ENCODE measurements at places on chromosomes 2 and 18. TPM values are rescaled to one million over a fixed set of nuclear protein-coding genes. Genes with fewer than 3 reads are reported as not detected.

DNA sequence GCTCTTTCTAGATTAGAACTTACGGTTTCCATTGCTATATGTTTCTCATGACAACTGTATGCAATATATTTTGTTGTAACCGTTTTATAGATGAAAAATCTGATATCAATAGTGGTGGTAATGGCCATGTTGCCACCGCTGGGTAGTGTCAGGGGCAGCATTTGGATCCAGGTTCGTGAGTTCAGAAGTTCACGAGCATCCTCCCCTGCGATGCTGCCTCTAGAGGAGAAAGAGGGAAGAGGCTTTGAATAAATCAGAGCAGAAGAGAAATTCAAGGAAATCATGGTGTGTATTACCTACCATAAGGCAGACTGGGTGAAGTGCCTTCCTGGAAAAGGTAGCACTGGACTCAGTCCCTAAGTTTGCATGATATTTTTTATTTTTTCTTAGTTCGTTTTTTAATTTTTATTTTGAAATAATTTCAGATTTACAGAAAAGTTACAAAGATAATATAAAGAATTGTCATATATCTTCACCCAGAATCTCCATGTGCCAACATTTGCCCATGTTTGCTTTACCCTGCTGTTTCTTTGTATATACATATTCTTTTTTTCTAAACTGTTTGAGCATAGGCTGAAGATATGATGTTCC is 3.3 kb upstream of the ZBTB7C start:
- peak; percentile 53 for DNase-seq

GRCh38 chr2:157769856-157770255 is 106.3 kb downstream of the ACVR1 start:
- no peak for DNase-seq

Gene CAPN10
- total RNA-seq: 11.1 TPM

GRCh38 chr2:70549064-70549710 is 4.4 kb downstream of the TGFA start:
- no peak for DNase-seq

DNA sequence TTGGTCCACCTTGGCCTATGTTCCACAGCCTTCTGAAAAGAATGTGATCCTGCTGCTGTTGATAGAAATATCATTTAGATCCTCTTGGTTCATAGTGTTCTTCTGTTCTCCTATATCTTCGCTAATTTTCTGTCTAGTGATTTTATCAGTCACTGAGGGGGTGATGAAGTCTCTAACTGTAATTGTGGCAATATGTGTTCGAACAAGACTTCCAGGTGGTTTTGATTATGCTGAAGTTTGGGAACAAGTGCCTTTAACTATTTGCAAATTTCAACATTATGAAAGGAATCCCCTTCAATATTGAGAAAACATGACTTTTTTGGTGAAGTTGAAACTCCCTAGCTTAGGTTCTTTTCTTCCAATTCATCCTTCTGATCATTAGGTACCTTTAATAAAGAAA is 140.4 kb downstream of the MTX2 start:
- no peak for DNase-seq

GRCh38 chr2:222595581-222595980 is 60.3 kb downstream of the FARSB start:
- DNase-seq: no peak

GRCh38 chr2:10047616-10048500 is 4.5 kb downstream of the KLF11 start:
- no peak for DNase-seq

DNA sequence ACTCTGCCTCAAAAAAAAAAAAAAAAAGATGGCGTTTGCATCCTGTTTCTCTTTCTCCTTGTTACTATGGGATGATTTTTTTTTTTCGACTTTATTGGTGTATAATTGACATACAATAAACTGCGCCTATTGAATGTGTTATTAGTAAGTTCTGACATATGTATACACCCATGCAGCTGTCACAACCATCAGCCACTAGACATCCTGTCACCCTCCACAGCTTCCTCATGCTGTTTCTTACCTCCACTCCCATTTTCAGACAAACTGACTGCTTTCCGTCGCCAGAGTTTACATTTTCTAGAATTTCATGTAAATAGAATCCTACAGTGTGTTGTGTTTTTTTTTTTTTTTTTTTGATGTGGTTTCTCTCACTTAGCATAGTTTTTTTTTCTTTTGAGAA is 27.9 kb downstream of the RRM2 start:
- DNase-seq: no peak

GRCh38 chr2:33268246-33268831 is 208.1 kb upstream of the RASGRP3 start:
- no peak for DNase-seq

Gene VIL1
- not detected for total RNA-seq

DNA sequence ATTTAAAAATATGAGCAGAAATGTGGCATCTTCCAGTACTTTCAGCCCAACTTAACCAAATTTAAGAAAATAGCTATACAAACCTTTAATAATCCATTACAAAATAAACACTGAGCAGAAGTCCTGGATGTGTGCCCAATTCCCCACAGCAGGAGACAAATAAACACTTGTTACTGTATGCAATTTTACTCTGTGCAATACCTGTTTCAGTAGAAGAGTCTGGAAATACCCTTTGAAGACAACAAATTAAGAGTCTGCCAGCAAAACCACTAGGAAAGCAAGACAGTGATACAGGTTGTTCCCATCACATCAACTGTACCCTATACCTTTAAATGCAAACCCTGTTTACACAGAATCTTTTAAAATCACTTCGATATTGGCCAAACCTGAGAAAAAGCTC is 41.4 kb upstream of the RNU4ATAC start:
- DNase-seq: peak; percentile 62

GRCh38 chr2:172735582-172736423 is at the start of gene RAPGEF4:
Gene RAPGEF4, plus strand, starts transcription at chr2:172735845. Its CDS starts 139 bp downstream, at chr2:172735984.
- peak; percentile 5 for DNase-seq

- no peak for DNase-seq
Observed at GRCh38 chr2:159232456-159233170, 53.9 kb downstream of the WDSUB1 start.

GRCh38 chr18:45548614-45549013 is 66.7 kb upstream of the SLC14A2 start:
- no peak for DNase-seq

- no peak for DNase-seq
Observed at GRCh38 chr18:46374850-46375249, 270.7 kb downstream of the HAUS1 start.

DNA sequence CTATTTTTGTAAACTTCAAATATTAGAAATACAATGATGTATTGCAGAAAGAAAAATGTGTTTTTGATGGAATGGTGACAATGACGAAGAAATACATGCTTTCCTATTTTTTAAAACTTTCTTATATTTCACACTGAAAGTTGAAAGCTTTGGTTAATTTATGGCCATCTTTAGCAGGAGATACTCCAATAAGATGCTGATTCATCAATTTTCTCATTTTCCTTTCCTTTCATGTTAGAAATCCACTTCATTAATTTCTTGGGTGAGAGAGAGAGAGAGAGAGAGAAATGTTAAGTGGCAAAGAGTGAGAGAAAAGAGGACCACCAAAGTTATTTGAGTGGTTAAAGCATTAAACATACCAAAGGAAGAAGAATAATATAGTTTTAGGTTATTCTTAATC is 28.6 kb upstream of the MAP2 start:
- no peak for DNase-seq

Gene MAPK4
- total RNA-seq: not detected

- no peak for DNase-seq
Observed at GRCh38 chr2:9809064-9809356, 34.3 kb upstream of the TAF1B start.

- DNase-seq: no peak
Observed at GRCh38 chr2:240293557-240294461, 141.7 kb upstream of the GPC1 start.

Gene NPAS2
- total RNA-seq: 3.6 TPM

DNA sequence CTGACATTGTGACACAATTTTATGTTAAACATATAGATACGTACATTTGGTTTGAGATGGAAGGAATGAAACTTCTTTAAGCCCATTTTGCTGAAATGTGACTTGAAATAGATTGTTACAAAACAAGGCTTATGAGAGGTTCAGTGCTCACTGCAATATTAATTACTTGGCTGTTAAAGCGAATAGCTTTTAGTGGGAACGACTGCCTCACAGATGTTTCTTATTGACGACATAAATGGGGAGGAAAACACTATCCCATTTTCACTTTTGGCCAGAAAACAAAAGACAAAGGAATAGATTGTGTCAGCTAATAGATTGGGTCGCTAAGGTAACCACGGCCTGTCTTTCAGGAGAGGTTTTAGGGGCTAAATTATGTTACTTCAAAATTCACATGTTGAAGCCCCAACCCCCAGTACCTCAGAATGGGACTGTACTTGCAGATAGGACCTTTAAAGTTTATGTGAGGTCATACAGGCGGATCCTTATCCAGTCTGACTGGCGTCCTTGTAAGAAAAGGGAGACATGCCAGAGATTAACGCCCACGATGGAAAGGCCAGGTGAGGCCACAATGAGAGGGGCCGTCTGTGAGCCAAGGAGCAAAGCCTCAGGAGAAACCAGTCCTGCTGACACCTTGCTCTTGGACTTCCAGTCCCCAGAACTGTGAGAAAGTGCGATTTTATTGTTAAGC is 10.8 kb downstream of the INPP1 start:
- DNase-seq: no peak

Gene FOXI3
- not detected for total RNA-seq

Gene SERPINB5
- not detected for total RNA-seq

Gene TMSB10
- total RNA-seq: 9,457 TPM
